Activated CD4-positive, alpha-beta T cell treated with anti-CD3 and anti-CD28 coated beads, Interleukin-2, amount 50 U/mL, for 1 hour (primary cell): ENCODE measurements at places on chromosomes 12 and 14.

DNA sequence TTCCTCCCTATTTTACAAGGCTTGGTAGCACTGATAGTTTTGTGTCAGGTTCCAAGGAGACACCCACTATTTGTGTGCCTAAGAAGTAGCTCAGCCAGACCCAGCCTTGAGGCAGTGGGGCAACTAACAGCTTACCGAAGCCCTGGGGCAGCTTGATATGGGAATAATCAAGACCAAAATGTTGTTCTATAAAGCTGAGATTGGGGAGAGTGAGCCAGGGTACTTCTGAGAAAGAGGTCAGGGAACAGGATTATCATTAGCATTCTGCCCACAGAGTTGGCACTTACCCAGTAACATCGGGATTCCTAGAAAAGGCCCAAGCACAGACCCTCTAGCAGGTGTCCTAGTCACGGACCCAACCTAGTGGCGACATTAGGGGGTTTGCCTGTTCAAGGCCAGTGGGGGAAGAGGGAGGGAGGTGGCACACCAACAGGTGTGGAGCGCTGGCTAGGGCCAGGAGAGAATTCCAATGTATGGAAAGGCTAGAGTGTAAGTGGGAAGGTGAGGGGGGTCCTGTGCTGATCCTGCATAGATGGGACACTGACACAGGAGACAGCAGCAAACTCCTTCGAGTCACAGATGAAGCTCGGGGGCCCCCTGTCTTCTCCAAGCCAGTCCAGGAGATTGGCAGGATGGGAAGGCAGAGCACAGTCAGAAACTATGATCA lies 4.9 kb downstream of the PPP1R3E start:
- no peak for DNase-seq

DNA sequence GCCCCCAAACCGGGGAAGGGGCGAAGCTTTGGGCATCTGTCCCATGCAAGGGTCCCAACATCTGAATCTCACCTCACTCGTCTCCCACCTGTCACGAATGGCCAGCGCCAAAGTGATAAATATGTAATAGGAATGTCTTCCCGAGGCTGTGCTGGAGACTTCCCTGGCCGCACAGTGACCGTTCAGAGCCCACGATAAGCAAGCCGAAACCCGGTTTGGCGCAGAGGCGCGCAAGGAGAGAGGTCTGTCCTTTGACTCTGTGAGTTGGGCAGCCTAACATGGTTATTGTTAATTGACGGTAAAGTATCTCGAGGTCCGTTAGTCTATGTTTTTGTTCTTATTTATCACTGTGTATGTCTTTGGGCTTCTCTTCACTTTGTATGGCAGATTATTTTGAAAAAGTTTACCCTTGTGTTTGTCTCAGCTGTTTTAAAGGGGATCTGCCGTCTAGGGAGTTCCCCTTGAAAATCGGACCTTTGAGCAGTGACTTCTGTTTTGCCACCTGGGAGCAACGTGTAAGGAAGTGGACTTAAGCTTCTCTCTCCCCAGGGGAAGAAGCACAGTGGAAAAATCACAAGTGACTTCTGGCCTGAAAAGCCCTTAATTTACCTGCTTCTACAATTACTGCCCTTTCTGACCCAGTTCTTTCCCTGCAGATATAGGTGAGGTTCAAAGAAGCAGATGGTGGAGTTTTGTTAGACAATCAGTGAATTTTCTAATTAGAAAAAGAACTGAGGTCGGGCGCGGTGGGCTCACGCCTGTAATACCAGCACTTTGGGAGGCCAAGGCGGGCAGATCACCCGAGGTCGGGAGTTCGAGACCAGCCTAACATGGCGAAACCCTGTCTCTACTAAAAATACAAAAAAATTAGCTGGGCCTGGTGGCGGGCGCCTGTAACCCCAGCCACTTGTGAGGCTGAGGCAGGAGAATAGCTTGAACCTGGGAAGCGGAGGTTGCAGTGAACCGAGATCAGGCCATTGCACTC lies 1.1 kb upstream of the TM9SF1 start:
- no peak for DNase-seq

DNA sequence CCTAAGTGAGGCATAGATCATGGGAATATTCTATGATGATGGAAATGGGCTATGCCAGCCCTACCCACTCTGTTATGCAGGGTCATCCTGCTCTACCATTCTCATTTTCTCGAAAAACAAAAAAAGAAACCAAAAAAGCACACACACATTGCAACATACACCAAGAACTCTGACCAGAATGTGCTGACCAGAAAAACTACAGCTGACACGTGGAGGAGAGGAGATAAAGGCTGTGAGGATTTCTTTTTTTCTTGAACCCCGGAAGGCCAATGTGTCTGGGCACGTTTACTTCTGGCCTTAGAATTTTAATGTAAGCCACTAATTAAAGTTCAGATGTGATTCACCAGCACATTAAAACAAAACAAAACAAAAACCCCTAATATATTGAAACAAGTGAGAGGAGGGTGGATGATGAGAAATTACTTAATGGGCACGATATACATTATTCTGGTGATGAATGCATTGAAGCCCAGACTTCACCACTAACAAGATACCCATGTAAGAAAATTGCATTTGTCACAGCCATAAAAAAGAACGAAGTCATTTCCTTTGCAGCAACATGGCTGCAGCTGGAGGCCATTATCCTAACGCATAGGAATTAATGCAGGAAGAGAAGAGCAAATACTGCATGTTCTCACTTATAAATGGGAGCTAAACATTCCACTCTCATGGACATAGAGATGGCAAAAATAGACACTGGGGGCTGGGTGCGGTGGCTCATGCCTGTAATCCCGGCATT lies 66.3 kb upstream of the PLEKHG3 start:
- no peak for DNase-seq

DNA sequence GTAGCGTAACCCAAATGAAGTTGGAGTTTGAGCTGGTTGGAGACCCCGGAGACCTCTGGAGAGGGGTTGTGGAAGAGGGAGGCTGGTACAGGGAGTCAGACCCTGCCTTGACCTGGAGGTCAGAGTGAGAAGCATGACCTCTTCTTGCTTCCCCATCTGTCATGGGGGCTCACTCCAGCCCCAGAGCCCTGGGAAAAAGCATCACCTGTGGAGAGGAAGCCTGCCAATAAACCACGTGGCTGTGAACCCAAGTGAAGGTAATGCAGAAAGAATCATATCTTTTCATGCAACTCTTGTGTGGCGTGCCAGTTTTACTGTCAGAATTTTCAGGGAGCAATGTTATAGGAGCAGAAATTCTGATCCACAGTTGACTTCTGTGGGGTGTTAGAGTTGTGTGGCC lies 178.5 kb upstream of the PRICKLE1 start:
- DNase-seq: no peak

DNA sequence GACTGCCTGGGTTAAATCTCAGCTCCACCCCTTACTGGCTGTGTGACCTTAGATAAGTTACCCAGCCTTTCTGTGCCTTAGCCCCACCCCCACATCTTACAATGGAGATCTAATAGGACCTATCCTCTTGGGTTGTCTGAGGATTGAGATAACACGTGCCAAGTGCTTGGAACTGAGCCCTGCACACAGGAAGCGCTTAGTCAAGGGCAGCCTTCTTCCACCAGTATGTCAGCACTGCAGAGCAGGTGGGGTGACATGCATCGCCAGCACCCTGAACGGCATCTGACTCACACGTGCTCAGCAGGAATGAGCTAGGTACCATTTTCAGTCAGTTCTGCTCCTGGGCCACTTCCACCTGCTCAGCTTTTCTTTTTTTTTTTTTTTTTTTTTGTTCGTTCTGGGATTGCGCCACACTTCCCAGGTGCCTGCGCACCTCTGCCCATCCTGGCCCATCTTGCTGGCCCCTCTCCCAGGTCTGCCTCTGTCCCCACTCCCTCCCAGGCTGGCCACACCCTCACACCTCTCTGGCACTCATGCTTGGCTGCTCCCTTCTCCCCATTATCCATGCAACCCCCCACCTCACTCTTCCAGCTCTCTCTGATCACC lies 19.6 kb downstream of the LGMN start:
- DNase-seq: no peak

GRCh38 chr12:108207791-108208730 lies 79.0 kb downstream of the WSCD2 start:
- no peak for DNase-seq

DNA sequence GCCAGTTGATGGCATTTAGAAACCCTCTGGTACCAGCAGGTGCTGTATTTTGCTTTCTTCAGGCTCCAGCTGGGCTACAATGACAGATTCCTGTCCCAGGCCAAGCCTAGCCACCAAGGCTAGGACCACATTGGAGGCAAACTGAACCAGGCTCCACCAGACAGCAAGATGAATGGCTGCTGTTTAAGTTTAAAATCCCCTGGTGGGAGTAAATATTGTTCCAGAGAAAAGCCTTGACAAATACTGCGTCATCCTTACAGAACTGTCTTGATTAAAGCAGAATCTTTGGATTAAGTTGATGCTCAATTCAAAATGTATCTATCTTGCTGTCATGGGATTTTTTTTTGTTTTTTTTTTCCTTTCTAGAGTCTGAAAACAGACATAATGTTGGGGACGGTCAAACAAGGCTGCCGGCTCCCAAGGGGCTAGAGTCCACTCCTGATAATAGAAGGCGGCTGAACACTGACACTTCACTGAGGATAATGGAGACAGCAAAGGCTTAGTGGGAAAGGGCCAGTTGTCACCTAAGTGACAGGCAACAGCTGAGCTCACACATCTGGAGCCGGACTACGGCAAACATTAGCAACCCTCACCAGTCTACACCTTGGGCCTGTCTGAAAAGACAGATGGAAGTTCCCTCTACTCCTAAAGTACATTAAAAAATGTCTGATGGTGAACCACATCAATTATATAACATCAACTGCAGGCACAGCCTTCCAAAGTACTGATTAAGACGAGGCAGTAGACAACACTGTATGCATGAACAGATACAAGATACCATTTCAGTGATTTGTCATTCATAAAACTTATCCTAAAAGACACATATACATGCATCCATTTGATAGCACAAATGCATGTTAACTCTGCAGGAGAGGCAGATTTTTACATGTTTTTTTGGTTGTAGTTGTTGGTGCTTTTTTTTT lies 1.7 kb downstream of the PRICKLE1 start:
- DNase-seq: no peak

DNA sequence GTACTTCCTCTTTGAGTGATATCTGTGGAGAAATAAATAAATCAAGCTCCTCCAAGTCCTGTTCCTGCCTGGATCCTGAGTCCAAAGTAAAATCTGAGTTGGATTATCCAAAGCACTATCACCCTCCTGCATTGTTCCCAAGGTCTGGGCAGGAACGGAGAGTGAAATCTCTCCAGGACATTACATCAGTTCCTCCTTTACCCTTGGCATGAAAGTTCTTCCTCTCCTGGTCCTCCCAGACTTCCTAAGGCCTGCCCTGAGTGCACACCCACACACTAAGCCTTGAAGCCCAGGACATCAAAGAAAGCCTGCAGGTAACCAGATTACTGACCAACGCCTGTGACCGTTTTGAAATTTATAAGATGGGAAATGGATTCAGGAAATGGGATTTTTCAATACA lies 206.8 kb upstream of the BCL2L14 start:
- no peak for DNase-seq

DNA sequence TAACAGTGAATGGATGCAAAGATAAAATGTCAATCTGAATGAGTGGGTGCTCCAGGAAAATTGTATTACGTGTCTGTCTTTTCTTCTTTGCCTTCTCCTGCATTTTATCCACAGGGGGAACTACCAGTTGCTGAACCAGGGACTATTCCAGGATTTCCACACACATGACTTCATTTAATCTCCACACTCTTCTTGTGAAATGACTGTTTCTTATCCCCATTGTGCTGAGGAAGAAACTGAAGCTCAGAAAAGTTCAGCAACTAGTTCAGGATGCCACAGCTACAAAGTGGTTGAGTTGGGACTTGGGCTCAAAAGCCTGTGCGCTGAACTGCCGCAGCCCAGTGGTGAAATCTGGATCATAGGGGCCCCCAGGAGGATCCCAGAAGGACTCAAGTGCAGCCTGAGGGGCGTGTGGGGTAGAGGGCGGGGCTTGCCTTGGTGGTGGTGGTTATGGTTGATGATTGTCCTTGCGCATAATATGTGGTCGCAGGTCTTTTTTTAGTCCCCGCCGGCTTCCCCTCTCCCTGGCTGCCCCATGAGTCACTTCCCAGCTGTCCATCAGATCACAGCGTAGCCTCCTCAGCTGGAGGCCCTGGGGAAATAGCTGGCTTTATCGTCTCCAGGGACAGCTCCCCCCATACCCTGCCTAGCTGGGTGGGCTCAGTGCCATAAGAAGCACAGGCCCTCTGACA lies 235.2 kb upstream of the CRY1 start:
- no peak for DNase-seq

- DNase-seq: no peak
These were observed at the start of gene KCNK10 for GRCh38 chr14:88323086-88323522. Gene KCNK10, minus strand, starts transcription at chr14:88323269. Its CDS starts 471 bp downstream, at chr14:88322798.

DNA sequence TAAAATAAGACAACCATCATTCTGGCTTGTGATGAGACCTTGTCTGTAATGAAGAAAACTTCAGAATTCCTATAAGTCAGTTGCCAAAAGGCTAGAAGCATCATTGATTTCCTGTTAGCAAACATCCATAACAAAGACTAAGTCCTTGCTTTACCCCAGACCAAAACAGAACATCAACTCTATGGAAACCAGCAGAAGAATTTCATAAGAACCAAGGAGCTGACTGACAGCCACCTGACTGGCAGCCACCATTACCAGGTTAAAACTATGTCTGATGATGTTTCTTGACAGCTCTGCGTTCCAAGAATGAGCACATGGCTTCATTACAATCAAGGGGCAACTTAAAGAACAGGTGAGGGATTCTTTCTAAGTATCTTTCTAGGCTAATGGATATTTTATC lies 29.3 kb downstream of the HECTD4 start:
- no peak for DNase-seq

DNA sequence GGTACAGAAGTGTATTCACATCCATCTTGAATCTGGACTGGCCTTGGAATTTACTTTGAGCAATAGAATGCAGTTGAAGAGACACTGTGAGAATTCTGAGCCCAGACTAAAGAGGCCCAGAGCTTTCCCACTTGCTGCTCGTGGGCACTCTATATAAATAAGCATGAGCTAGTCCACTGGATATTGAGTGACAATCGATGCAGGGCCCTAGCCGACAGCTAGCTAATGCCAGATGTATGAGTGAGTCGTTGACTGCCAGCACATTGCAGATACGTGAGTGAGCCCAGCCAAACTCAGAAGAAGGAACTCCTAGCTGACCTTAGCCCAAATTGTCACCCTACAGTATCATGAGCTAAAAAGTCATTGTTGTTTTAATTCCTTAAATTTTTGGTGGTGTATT lies 24.9 kb downstream of the NAV3 start:
- DNase-seq: no peak

- DNase-seq: no peak
These were observed 22.9 kb upstream of the CACNA1C start for GRCh38 chr12:2029851-2030250.

GRCh38 chr12:6364044-6364374 lies 11.4 kb downstream of the SCNN1A start:
- DNase-seq: no peak

DNA sequence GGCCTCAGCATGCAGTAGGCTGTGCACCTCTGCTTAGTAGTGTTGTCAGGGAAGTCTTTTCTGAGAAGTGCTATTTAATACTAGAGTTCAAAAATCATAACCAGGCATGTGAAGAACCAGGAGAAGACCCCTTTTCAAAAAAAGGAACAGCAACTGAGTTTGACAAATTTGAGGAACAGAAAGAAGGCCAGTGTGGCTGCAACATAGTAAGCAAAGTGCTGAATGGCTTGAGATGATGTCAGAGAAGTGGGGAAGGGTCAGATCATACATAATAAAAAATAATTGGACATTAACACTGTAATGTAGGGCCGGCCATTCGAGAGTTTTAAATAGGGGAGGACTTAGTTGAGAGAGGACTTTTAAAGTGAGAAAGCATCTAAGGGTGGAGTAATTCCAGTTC lies 11.1 kb upstream of the CNTN1 start:
- no peak for DNase-seq
